ENCODE measurements at places on chromosomes 1 and 21.

DNA sequence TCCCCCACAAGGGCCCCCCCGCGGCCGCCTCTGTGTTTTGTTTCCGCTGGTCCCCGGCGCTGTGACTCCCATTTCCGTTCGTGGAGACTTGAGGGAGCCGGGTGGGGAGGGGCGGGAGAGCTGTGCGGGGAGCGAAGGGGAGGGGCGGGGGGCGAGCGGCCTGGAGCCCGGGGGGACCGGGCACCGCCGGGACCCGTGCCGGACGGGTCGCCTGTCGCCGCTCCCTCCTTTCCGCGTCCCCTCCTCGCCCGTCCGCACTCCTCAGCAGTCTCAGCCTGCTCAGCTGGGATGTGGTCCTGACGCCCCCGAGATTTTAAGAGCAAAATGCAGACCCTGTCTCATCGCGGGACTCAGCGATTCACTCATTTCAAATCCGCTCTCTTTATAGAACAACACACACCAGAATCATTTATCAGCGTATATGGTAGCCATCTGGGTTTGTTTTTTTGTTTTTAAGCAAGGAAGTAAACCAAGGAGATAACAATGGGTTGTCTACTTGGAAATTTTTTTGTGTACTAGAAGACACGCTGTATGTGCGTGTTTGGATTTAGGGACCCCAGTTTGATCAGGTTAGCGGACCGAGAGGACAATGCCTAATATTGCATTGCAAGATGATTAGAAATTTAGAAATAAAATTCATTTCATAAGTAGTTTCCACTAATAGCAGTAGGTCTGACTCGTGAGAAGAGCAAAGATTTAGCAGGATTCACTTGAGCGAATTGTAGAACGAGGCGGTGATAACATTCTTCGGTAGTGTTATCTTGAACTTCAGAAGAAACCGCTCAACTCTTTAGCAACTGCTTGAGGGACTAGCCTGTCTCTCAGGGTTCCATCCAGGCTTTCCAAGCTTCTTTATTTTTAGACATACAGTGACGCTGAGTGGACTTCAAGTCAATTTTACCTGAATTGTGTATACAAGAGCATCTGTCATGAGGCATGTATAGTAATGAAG lies 1.1 kb downstream of the GABPA start:
- peak; percentile 56 for DNase-seq

GRCh38 chr1:1847890-1848289 lies 43.0 kb downstream of the GNB1 start:
- DNase-seq, result no peak

- no peak for DNase-seq
Observed at GRCh38 chr21:17519965-17520609, 7.2 kb downstream of the CXADR start.

- no peak for DNase-seq
Observed at GRCh38 chr1:237211031-237211430, 169.0 kb downstream of the RYR2 start.

GRCh38 chr21:29145354-29145782 lies 14.9 kb downstream of the MAP3K7CL start:
- DNase-seq, result no peak

DNA sequence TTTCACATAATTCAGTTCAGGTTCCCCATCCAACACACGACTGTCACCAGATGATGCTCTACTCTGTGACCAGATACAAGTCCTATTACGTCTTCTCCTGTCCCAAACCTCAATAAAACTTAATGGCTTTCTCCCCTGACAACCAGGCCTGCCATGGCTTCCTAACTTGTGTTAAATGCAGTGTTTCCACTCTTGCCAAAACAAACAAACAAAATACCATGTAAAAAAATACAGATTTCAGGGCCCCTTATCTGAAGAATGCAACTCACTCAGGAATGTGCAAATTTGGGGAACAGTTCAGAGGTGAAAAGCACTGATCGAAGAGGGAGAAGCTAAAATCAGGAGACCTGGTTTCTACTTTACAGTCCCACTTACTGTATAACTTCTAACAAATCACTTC lies 863 bp upstream of the NUF2 start:
- DNase-seq, result no peak

DNA sequence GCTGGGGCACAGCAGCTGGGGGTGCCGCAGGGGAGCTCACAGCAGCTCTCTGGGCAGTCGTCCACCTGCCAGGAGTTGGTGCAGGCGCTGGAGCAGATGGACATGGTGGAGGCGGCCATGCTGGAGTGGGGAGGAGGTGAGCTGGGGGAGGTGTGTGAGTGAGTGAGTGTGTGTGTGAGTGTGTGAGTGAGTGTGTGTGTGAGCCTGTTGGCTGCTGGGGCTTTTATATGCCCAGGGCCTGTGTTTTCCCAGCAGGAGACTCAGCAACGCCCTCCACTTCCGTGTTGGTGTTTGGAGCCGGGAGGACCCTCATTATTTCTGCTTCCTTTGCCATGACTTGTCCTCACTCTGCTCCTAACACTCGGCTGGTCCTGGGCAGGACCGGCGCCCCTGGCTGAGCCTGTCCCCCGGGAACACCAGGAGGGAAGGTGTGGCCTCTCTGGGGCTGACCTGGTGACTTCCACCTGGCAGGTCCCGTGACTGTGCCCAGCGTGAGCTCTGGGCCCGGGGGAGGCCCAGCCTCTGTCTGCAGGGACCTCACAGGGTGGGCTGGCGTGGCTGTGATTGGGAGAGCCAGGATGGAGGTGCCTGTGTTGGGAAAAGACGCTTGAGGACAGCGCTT lies at the start of gene KRTAP10-2:
KRTAP10-2 (minus strand) TSS at position 166 of the 622 bp plus-strand sequence; CDS start at position 119, 47 bp downstream.
- no peak for DNase-seq

Data from stimulated activated CD8-positive, alpha-beta memory T cell treated with anti-CD3 and anti-CD28 coated beads, Interleukin-4, amount 100 ng/mL, for 4 hours (primary cell).